Activated T-helper 17 cell treated with anti-CD3 and anti-CD28 coated beads, Interleukin-2, amount 50 U/mL, for 72 hours (primary cell): ENCODE measurements at places on chromosomes 11 and 22.

- no peak for ATAC-seq
Observed at GRCh38 chr22:38455530-38456271, 702 bp upstream of the KCNJ4 start.

DNA sequence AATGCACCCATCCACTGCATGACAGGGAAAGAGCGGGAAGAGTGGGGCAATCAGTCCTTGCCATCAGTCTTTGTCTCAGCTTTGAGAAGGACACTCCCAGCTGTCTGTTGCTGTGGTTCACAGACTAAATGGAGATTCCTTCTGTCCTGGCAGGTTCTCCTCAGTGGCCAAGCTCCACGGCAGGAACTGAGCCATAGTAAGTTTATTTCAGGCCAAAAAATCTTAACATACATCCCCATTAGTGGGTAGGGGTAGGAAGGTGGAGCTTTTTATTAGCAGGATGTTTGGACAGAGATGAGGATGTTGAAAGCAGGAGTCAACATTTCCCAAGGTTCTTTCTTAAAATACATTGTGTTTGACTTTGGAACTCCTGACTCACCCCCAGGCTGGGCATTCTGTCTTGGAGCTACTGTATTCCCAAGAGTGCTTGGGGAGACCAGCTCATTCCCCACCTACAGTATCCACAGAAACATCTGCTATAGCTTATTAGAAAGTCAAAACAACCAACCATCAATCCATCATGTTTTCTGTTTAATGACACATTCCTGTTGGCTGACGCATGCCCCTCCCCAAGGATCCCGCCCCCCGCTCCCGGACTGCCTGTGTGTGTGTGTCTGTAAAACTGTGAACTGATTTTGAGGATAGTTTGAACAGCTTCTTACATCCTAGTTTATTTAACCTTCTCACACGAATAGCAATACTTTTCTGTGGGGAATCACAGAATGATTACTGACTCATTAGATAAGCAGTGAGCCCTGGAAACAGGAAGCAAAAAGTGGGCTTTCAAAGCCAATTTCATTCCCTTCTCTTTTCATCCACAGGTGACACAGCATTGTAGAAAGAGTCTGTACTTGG lies 109.5 kb downstream of the CCDC81 start:
- ATAC-seq = no peak

DNA sequence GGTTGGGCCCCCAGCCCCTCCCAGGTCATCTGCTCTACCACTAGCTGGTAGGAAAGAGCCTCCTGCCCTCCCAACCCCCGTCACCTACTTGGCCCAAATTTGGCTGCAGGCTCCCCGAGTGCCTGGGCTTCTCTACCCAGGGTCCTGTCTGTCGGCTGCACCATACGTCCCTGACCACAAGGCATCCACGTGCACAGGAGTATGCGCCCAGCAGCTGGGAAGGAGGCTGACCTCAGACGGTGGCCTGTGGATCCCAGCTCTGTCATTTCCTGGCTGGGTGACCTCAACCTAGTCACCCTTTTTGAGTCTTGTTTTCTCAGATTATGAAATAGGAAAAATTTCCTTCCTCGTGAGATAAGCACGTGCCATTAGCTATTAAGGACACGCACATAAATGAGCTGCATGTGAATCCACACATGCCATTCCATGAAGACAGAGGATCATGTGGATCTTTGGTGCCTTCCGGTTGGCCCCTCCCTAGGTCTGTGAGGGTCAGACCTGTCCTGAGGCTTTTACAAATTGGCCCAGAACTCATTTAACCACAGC lies 13.7 kb downstream of the CYB561A3 start:
- no peak for ATAC-seq

- ATAC-seq = no peak
Observed at GRCh38 chr22:45529971-45530575, 27.4 kb downstream of the FBLN1 start.

DNA sequence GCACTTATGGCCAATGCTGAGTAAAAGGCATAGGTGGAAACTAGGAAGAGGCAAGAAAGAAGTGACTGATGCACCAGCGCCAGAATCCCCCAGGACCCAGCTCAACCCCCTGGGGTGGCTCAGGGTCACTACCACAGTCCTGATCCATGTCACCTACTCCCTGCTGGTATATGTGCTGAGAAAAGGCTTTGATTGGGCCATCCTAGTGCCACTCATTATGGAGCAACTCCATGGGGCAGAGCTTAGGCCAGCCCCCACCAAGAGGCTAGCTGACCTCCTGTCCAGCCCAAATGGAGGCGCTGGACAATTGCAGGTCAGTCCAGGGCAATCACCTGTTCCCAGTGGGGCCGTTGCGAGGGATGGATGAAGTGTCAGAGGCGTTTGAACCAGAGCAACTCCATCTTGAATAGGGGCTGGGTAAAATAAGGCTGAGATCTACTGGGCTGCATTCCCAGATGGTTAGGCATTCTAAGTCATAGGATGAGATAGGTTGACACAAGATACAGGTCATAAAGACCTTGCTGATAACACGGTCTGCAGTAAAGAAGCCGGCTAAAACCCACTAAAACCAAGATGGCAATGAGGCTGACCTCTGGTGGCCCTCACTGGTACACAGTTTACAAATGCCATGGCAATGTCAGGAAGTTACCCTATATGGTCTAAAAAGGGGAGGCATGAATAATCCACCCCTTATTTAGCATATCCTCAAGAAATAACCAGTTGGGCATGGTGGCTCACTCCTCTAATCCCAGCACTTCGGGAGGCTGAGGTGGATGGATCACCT lies 20.6 kb upstream of the DAGLA start:
- no peak for ATAC-seq

GRCh38 chr11:6962673-6963072 lies 36.4 kb downstream of the ZNF215 start:
- no peak for ATAC-seq

- ATAC-seq = no peak
Observed at GRCh38 chr22:50017701-50018224, 5.2 kb upstream of the IL17REL start.

- no peak for ATAC-seq
Observed at GRCh38 chr11:59416613-59417012, 9.6 kb downstream of the OR5A2 start.
